ENCODE measurements at places on chromosomes 13 and 19. TPM values are rescaled to one million over a fixed set of nuclear protein-coding genes. Genes with fewer than 3 reads are reported as not detected.
A peak's percentile ranks its signal among the peaks of the same experiment; 100 is the strongest.

Gene NKG7
- not detected for total RNA-seq

Gene ZNF429
- 10.3 TPM for total RNA-seq

- DNase-seq: no peak
Observed at GRCh38 chr19:1961000-1961883, 20.3 kb downstream of the CSNK1G2 start.

Gene ZNF729
- total RNA-seq: not detected

GRCh38 chr13:53105890-53106289 lies 77.3 kb downstream of the OLFM4 start:
- DNase-seq: peak; percentile 53

- DNase-seq: no peak
Observed at GRCh38 chr19:47820410-47820809, 1.3 kb upstream of the CRX start.

Gene SBK3
- total RNA-seq: not detected

DNA sequence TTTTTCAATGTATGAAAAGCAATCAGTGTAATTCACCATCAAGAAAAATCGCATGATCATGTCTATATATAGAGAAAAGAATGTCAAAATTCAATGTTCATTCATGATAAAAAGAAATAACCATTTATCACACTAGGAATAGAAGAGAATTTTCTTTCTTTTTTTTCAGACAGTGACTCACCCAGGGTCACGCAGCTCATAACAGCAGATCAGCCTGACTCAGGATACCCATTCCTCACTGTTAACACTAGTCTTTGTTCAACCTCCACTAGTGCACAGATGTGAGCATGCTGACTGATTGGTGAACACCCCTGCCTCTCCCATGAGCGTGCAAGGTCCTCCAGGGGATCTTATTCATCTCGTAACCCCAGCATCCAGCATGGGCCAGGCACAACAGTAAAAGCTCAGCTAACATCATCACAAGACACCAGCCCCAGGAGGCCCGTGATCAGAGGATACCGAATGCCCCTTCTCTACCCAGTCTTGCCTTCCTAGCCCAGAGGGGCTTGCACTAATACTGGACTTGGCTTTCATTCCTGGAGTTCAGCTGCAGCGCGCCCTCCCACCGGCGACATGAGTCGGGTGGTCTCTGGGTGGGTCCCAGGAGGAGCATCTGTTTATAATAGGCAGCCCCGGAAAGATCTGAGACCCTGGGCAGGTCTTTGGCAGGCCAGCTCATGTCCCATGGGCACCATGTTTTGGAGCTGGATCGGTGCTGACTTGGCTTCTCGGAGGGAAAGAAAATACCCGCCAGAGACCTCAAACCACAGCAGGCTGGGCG lies 539.5 kb upstream of the SLC10A2 start:
- DNase-seq: no peak

Gene ATP12A
- not detected for total RNA-seq

Gene SHISA7
- not detected for total RNA-seq

Gene CD209
- total RNA-seq: 51.9 TPM

DNA sequence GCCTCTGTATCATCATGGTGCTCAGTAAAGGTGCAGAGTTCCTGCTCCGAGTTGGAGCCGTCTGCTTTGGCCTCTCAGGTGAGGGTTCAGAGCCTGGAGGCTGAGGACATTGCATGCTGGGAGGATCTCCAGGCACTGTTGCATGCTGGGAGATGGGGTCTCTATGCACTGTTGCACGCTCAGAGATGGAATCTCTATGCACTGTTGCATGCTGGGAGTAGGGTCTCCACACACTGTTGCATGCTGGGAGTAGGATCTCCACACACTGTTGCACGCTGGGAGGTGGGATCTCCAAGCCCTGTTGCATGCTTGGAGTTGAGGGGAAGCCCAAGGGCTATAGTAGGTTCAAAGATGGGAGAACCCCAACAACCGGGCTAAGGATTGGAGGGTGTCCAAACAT lies 8.3 kb downstream of the CACNG6 start:
- no peak for DNase-seq

GRCh38 chr19:10454267-10454666 lies 33.9 kb downstream of the PDE4A start:
- peak; percentile 67 for DNase-seq

GRCh38 chr19:30671622-30672051 lies 299.5 kb downstream of the ZNF536 start:
- peak; percentile 24 for DNase-seq

GRCh38 chr19:32819419-32820400 lies 49.9 kb downstream of the SLC7A9 start:
- DNase-seq: no peak

DNA sequence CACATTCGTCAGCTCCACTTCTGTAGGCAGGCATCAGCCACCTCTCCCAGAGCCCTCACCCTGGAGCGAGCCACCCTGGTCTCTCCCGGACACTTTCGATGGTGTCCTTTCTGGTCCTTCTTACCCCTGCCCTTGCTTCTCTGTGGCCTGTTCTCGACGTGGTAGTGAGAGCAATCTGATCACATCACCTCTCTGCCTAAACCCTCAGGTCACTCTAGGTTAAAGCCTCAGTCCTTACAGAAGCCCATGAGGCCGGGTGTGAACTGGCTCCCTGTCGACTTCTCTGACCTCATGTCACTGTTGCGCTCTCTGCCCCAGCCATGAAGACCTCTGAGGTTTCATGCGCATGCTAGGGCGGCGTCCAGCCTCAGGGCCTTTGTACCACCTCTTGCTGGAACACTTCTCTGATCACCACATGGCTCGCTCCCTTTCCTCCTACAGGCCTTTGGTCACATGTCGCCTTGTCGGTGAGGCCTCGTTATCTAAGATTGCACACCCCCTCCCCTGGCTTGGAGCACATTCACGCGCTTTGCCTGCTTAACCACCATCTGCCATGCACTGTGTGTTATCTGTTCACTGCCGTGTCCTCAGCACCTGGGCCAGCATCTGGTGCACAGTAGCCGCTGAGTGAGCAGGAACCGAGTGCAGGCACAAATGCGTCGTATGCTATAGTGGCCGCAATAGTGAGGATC lies 101.5 kb downstream of the DPF1 start:
- no peak for DNase-seq

DNA sequence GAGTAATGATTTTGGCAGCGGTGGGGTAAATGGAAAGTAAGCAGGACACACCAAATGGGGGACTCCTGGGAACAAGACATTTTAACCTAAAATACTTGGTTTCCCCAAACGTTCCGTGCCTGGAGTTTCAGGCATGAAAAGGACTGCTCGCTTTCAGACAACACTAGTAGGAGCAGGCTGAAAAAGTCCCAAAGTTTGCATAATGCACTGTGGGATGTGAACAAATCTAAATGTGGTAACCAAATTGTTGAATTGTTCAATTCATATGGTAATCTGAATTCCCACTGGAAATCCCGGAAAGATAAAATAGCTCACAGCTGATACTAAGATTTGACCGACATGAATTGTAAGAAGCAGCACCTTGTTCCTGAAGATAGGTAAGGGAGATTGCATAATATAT lies 467.2 kb upstream of the ARGLU1 start:
- DNase-seq: no peak

DNA sequence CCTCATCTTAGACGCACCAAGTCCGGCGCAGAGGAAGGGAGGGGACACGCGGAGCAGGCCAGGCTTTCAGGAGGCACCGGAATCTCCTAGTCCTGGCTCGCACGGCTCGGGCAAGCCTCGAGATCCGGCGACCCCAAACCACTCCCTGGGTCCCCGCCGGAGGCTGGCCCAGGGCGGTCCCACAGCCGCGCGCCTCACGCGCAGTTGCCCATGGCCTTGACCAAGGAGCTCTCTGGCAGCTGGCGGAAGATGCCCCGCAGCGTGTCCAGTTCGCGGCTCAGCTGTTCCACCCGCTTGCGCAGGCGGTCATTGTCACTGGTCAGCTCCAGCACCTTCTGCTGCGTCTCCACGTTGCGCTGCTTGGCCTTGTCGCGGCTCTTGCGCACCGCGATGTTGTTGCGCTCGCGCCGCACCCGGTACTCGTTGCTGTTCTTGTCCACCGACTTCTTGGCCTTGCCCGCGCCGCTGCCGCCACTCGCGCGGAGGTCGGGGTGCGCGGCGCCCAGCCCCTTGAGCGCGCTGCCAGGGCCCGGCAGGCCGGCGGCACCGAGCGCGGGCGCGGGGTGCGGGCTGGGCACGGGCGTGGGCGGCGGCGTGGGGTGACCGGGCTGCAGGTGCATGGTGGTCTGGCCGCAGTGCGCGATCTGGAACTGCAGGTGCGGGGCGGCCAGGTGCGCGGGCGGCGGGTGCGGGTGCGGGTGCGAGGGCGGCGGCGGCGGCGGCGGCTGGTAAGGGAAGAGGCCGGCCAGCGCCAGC lies 1.0 kb downstream of the CEBPA start:
- peak; percentile 59 for DNase-seq

Gene ZNF607
- 6.2 TPM for total RNA-seq

- no peak for DNase-seq
Observed at GRCh38 chr19:3233116-3233515, 8.7 kb downstream of the CELF5 start.

All from stomach (tissue), 19 donors.